ENCODE measurements at places on chromosomes 5 and 9.

- DNase-seq, result no peak
Measured at GRCh38 chr5:98109561-98110006, 663.9 kb upstream of the RGMB start.

GRCh38 chr5:171312129-171312974 is 3.3 kb downstream of the TLX3 start:
- DNase-seq, result no peak

- no peak for DNase-seq
Measured at GRCh38 chr5:21219966-21220365, 1232.0 kb upstream of the CDH18 start.

GRCh38 chr9:127980060-127980705 is 606 bp downstream of the EEIG1 start:
- no peak for DNase-seq

DNA sequence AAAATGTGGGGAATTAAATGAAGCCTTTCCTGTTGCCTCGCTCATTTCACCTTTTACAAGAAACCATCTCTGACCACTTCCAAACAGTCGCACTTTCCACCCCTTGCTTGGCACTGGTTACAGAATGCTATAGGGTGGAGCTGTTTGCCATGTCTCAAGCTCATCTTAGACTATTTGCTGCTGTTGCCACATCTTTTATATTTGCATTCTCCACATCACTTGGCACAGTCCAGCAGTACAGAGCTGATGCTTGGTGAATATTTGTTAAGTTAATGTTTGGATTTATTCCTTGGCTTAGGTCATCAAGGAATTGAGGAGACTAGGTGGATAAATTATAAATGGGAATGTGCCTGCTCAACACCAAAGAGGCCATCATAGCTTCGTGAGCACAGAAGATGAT is 53.2 kb downstream of the GNA14 start:
- no peak for DNase-seq

- peak; percentile 47 for DNase-seq
Measured at GRCh38 chr9:34992376-34992951, 2.9 kb downstream of the DNAJB5 start.

- DNase-seq, result no peak
Measured at GRCh38 chr5:68478301-68479095, 262.9 kb downstream of the PIK3R1 start.

DNA sequence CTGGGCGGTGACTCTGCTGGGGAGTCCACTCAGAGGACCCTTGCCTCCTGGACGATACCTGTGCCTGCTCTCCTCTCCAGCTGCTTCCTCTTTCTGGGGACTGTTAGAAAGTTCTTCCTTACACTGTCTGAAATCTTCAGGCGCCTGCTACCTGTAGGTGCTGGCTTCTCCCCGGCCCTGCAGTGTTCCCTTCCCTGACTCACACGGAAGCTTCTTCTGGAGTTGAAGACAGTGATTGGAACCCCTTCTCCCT is 562 bp downstream of the GSN start:
- DNase-seq, result no peak

DNA sequence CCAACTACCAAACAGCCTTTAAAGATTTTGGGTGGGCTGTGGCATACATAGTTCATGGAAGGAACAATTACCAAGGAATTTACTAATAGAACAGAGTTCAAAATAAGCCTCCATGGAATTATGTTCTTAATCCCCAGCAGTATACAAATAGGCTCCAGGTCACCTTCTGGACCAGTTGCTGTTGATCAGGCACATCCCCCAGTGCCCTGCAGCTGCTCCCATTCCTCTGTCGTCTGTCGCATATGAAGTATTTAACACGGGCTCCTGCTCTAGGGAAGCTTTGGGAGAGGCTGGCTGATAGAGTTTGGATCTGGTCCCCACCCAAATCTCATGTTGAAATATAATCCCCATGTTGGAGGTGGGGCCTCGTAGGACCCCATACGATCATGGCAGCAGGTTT is 17.8 kb downstream of the SHC3 start:
- no peak for DNase-seq

GRCh38 chr5:87137283-87137682 is 130.4 kb upstream of the RASA1 start:
- DNase-seq, result no peak

Measured in stimulated activated CD4-positive, alpha-beta T cell treated with anti-CD3 and anti-CD28 coated beads, Interleukin-1b, Interleukin-23, amount 100 ng/mL, for 1 hour (primary cell).